ENCODE measurements at places on chromosomes 7 and 10.
A peak's percentile ranks its signal among the peaks of the same experiment; 100 is the strongest.

DNA sequence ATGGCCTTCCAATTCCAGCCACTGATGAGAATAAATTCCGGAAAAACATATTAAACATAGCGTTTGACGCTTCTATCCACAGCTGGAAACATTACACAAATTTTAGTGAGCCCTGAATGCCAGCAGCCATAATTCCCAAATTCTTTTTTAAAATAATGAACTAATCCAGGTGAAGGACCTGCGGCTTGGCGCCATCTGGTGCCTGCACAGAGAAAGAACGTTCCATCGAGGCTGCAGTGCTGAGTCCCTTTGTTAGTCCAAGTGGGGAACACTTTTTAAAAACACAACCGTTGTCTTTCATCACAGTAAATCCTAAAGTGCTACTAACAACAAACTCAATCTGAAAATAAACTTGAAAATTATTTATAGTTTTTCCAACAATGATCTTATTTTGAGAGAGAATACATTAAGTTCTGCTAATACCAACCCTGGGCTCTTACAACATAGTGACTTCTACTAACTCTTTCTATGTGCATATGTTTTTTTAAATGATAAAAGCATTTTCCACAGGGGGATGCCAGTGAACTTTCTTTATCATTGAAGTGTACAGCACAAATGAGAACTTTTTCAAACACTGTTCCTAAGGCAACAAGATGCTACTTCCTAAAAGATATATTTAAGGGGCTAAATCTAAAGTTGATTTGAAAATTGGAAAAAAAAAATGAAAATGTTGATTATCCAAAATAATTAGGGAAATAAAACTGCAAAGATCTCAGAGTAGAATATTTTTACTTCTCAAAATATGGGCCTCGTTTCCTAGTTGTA, 166.9 kb upstream of the RNF32 start:
- no peak for DNase-seq

- no peak for DNase-seq
Observed at GRCh38 chr7:1647961-1648672, 22.0 kb upstream of the ELFN1 start.

DNA sequence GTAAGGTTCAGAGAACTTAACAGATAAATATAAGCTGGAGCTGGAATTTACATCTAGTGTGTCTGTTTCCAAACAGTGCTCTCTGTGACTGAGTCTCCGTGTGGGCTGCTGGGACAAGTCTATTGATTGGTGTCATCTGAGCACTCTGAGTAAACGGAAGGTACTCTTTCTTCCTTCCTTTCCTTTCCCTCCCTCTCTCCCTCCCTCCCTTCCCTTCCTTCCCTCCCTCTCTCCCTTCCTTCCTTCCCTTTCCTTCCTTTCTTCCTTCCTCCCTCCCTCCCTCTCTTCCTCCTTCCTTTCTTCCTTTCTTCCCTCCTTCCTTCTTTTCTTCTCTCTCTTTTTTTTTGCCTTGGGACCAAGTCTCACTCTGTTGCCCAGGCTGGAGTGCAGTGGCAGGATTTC, 61.8 kb downstream of the ANKRD61 start:
- no peak for DNase-seq

DNA sequence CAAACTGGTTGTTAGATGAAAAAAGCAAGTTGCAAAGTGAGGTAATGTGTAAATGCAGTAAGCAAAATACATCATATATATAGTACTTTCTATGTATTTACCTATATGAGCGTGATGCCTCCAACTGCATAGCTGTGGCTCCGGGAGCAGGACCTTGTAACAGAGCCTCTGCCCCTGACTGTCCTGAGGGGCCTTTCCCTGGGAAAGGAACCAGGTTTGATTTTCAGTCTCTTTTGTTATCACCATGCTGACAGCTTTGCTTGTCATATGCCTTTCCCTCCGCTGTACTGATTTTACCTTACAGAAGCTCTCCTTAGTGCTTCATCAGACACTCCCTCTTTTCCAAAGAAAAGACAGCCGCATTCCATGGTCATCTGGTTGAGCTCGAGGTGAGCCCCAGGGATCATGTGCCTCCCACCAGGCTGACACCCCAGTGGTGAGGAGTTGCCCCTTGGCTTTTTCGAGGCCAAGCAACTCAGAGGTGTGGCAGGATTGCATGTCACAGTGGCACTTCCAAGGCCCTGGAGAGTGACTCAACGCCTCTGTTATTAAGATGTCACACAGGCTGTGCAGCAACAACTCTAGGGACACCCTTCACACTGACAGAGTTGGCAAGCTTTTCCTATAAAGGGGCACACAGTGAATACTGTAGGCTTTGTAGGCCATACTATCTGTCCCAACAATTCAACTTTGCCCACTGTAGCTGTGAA, 78.9 kb downstream of the ALOX5 start:
- DNase-seq, result no peak

DNA sequence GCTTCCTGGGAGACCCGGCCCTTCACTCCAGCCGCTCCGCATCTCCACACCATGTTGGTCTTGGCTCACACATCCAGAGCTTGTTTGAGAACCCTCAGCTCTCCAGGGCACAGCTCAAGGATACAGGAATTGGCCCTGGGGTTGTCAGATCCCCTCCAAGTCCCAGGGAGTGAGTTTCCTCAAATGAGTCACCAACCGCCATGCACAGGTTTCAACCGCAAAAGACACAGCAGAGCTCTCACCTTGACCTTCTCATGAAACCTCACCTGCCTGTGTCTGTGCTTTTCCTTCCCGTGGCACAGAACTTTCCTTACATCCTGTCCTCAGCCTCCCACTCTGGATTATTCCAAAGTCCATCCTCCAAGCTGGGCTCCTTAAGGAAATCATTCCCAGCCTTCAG, 20.6 kb downstream of the AZGP1 start:
- no peak for DNase-seq

DNA sequence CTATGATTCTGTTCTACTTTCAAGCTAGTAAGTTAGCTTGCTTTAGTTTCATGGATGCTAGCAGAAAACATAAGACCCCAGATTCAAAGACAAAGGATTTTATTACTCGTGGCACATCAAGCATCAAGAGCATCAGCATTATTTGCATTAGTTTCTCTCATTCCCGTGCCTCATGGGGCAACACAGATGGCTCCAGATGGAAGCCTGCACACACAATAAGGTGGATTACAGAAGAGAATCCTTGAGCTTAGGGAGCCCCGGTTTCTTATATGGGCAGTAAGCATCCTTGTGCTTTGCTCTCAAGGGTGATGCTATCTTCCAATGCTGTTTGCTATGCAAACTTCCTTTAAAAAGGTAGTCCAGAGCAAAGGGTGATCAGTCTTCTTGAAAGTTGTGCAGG, 10.7 kb upstream of the CAPZA2 start:
- DNase-seq, result no peak

- DNase-seq, result no peak
Observed at GRCh38 chr10:18719811-18720210, 60.6 kb downstream of the ARL5B start.

- no peak for DNase-seq
Observed at GRCh38 chr7:35820858-35821257, 20.0 kb downstream of the SEPTIN7 start.

GRCh38 chr10:30170814-30171213, 111.4 kb upstream of the JCAD start:
- no peak for DNase-seq

- no peak for DNase-seq
Observed at GRCh38 chr7:101559586-101559985, 69.5 kb downstream of the MYL10 start.

DNA sequence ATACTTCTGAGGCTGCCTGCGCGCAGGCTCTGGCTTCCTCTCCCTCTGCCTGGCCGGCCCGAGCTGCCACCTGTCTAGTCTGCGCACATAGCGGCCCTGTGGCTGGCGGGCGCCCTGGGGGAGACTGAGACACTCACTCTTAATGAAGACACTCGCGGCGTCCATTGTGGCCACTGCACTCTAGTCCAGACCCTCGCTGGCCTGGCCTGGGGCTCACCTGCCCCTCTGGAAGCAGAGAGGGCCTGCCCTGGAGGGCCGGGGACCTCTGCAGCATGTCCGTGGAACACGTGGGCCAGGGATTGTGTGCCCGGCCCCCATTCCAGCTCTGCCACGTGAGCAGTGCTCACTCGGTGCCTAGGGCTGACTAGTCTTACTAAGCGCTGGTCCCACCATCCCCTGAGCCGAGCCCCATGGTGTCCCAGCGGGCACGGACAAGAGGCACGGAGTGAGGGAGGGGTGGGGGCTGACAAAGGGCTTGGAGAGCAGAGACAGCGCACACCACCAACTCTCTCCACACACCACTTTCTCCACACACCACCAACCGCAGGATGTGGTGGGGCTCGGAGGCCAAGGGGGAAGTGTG, 149.3 kb downstream of the ELFN1 start:
- DNase-seq, result no peak

DNA sequence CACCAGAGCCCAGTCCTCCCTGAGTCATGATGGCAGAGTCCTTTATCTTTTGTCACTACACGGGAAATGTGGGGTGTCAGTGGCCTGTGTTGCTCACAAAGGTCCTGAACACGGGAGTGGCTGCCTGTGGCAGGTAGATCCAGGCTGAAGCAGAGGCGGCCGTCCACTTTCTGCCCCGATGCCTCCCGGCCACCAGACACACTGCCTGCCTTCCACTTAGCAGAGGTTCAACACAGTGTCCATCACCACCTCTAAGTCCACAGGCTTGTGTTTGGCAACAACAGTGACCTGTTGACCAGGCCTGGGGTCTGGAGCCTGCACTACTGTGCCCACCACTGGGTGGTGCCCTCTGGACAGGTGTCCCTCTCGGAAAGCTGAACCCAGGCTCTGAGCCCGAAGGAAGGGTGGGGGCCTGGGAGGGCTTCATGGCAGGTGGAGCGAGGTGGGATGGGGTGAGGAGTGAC, 49.9 kb upstream of the CAMK2B start:
- no peak for DNase-seq

- DNase-seq, result no peak
Observed at GRCh38 chr10:36221101-36221500, 579.0 kb upstream of the FZD8 start.

GRCh38 chr10:104935656-104936055, 294.6 kb downstream of the SORCS3 start:
- DNase-seq, result no peak

GRCh38 chr10:18616337-18616736, 35.0 kb downstream of the NSUN6 start:
- DNase-seq, result no peak

- DNase-seq, result no peak
Observed at GRCh38 chr7:115007751-115008150, 85.9 kb downstream of the MDFIC start.

GRCh38 chr7:141012044-141012685, 2.6 kb downstream of the MRPS33 start:
- peak; percentile 50 for DNase-seq

DNA sequence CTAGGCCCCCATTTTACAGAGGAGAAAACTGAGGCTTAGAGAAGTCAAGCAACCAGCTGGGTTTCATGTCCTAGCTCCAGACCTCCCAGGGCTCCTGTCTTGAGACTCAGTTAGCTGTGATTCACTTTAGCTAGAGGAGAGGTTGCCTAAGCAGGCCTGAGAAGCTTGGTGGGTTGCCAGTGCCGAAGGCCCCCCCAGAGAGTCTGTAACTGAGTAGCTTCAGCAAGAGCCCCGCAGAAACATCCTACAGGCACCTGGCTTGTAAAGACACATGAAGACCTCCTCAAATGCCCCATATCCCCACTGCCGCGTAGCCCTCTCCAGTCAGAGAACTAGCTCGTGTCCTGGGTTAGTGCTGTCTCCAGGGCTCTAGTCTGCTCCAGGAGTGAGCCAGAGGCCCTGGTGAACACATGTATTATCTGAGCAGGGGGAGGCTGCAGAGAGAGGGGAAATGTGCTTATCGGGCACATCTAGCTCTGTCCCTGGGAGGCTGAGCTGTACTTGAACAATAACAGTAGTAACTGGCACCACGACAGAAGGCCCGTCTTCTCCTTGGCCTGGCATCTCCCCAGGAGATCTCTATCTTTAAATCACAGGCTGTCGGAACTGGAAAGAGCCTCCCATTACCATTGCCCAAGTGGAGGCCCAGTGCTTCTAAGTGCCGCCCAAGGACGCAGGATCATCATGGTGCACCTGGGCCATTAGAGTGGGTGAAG, 28.9 kb downstream of the UNC5B start:
- DNase-seq, result no peak

- no peak for DNase-seq
Observed at GRCh38 chr10:130394832-130395231, 258.6 kb downstream of the GLRX3 start.

- no peak for DNase-seq
Observed at GRCh38 chr7:106766551-106766950, 98.5 kb upstream of the PIK3CG start.

- no peak for DNase-seq
Observed at GRCh38 chr7:100789055-100789454, 38.3 kb downstream of the EPHB4 start.

GRCh38 chr7:50331564-50332208, 27.2 kb downstream of the IKZF1 start:
- no peak for DNase-seq

DNA sequence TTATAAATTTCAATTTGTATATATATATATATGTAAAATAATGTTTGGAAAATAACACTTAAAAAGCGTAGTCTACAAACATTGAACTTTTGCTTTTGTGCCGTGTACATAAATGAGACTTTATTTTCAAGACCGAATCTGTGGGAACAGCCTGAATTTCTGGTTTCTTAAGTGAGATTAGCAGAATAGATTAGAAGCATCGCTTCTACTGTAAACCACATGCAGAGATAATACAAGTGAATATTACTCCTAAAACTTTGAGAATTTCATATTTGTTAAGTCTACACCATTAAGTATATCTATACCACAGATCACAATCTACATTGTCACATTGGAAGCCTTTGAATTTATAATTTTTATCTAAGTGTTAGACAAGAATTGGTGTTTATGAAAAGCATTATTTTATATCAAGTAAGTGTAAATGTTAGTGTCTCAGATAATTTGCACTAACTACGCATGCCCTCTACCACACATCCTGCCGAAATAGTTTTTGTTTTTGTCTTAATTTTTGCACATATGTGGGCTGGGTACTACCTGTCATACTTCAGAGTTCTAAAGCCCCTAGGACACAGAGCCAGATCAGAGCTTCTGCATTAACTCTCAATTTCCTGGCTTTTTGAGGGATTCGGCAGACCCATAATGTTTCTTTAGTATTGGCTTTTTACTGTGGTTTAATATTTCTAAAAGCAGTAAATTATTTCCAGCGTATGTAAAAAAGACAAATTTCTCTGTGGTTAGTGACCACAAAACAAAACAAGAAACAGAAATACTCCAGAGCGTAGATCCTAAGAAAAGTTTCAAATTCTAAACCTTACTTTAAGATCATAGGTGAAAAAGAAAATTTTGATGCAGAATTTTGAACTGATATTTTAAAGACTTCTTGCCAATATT, 20.0 kb downstream of the TWIST1 start:
- no peak for DNase-seq

DNA sequence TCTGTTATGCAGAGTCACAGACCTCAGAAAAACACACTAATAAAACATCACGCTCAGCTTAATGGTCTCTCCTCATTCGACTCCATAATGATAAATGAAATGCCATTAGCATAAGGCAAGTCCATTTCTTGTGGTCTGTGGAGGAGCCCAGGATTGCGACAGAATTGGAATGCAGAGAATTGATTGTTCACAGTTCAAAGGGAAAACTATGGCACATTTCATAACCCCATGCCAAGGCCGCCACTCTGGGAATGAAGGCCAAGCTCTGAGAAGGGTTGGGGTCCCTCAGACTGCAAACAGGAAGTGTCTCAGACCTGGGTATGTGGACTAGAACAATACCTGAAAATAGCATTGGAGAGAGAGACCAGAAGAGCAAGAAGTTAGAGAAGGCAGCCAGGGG, 398.9 kb downstream of the ADRA2A start:
- DNase-seq, result no peak

- DNase-seq, result no peak
Observed at GRCh38 chr10:20281579-20281978, 465.3 kb downstream of the PLXDC2 start.

GRCh38 chr7:152677808-152678670, 2.1 kb upstream of the XRCC2 start:
- DNase-seq, result no peak
